ENCODE measurements at places on chromosomes 11 and 22.
A peak's percentile ranks its signal among the peaks of the same experiment; 100 is the strongest.

DNA sequence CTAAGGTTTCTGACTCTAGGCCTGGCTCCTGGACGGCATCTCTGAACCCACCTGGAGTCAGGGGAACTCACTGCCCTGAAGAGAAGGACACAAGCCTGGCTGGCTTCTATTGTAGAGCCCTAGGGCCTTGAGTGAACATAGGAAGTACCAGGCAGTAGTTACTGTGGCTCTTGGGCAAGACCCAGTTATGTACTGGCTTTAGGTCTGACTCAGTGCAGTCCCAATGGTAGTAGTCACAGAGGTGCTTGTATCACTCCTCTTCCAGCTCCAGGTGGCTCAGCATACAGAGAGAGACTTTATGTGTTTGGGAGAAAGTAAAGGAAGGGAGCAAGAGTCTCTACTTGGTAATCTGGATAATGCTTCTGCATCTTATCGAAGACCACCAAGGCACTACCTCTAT is 13.9 kb upstream of the PAK1 start:
- DNase-seq = no peak

DNA sequence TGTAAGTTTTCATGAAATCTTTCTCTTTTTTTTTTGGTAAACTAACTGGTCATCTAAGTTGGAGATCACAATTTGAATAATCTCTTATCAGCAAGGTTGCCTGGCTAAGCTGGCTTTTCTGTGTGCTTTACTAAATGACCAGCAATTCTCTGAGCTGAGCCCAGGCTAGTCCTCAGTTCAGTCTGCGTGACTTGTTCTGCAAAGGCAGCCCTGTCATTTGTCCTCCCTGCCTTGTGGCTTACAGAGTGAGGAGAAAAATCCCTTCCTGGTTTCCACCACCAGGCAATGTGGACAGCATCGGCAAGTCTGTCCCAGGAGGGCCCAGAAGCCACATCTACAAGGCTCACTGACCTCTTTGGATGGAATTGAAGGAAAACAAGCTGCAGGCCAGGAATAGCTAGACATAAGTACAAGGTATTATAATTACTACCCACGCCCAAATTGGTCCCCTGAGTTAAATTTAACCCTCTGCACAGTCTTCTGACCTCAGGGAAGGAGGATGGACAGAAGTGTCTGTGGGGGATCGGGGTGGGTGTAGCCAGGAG is 108.6 kb downstream of the SCN3B start:
- DNase-seq = no peak

- DNase-seq = no peak
Measured at GRCh38 chr22:50640857-50641647, 13.1 kb upstream of the ARSA start.

DNA sequence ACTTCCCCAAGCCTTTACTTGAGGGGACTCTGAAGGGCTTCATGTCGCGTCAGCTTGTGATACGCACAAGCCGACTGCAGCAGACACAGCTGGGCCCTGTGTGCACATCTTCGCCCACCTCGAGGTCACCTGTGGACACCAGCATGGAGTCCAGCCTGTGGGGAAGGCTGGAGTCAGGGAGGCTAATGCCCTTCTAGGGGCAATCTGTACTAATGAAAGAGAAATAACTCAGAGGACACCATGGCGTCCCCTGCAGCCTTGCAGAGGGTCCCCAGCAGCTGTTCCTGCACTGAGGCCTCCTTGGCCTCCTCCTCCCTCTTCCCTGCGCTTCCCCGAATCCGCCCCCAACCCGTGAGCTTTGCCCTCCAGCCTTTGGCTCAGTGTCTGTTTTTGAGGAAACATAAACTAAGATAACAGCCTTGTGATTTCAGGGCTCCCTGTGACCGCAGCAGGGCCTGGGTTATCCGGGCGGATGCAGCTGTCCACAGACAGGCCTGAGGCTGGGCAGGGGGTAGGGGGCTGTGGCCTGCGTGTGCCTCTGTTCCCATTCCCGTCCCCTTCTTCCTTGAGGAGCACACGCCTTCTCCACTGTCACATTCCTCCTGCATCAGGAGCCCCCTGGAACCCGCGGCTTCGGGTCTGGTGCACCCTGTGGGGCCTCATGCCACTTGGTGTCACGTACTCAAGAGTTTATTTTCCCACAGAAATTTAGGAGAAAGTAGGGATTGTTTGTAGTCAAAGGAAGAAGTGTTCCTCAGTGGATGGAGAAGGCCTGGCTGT is 25.0 kb downstream of the KRTAP5-5 start:
- DNase-seq = no peak

DNA sequence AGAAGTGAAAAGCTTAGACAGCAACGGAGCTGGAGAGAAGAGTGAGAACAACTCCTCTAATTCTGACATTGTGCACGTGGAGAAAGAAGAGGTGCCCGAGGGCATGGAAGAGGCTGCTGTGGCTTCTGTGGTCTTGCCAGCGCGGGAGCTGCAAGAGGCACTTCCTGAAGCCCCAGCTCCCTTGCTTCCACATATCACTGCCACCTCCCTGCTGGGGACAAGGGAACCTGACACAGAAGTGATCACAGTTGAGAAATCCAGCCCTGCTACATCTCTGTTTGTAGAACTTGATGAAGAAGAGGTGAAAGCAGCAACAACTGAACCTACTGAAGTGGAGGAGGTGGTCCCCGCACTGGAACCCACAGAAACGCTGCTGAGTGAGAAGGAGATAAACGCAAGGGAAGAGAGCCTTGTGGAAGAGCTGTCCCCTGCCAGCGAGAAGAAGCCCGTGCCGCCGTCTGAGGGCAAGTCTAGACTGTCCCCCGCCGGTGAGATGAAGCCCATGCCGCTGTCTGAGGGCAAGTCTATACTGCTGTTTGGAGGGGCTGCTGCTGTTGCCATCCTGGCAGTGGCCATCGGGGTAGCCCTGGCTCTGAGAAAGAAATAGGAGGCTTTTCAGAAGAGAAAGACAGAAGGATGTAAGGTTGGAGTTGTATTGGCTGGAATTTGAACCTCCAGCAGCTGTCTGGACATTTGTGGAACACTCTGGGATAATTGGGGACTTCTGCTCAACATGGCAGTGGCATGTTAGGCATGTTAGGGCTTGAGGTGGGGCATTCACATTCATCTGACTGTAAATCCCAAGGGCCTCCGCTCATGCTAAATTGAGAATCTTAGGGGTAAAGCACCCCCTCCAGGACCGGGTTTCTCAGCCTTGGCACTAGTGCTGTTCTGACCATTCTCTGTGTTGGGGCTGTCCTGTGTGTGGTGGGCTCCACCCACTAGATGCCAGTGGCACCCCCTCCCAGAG is 47.1 kb downstream of the BID start:
- DNase-seq = no peak

DNA sequence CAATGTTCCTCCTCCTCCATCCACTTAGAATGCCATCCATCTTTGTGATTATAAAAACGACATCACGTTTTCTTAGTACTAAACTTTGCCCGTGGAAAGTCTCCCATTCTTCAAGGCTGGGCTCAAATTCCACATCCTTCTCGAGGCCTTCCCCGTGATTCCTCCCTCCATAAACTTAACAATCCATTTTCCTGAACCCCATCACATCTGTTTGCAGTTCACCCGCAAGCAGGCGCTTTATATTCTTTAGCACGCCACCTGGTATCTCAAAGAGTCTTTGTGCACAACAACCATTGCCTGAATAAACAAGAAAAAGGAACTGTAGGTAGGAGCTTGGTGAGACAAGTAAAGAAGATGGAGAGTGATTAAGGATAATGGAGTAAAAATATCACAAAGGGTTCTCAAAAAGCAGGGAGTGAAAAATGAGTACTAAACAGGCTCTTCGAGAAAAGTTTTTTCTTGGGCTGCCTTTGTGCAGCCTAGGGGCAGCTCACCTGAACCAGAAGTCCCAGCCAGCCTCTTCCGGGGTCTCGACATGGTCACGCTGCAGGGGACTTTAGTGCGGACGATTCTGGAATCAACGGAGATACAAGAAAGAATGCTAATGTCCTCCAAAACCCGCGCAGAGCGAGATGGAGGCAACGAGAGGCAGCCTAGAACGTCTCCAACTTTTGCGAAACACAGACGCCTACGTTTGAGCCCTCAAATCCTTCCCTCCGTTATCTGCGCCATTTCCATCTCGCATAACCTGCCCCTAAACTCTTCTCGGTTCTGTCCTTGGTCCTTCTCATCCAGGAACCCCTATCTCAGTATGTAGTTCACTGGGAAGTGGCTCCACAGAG is 585 bp downstream of the THYN1 start:
- no peak for DNase-seq

DNA sequence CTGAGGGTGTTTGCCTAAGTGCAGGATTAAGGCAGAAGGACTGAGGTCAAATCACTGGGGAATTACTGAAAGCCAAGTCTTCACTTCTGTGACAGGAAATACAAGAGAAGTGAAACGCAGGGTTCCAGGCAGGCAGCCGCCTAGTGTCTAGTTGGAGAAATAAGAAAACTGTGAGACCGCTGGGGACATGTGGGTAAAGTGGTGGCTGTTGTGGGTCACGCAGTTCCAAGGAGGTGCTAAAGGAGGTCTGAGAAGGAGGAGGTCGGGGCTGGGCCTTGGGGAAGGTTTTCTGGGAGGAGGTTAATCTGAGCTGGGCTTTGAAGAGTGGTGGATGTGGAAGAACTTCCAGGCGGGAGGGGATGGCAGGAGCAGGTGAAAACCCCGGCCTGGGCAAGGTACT is 11.2 kb downstream of the MCM5 start:
- no peak for DNase-seq

DNA sequence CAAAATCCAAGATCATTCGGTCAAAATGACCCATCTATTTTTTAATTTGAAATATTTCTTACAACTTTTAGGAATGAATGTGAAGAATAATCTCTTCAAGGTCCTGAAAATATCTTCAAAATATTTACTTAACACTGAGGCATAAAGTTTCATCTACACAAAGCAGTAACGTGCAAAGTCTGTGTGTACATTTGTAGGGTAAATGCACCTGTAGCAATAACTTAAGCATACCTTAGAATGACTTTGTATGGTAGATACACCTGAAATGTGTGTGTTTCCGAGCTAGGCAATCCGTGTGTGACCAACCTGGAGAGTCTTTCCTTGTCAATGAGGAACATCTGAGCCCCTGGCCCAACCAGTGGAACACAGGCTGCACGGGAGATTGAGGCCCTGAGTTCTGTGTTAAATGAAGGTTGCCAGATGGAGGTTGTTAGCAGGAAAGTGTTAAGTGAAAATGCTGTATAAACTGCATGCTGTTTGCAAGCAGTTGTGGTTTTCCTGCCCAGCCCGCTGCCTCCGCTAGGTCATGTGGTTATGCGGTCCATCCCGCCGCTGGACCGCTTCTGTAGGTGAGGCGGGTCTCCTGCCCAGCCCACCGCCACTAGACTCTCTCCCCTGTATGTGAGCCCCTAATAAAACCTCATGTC is 7.6 kb upstream of the CTR9 start:
- peak; percentile 20 for DNase-seq

- no peak for DNase-seq
Measured at GRCh38 chr11:118152552-118153471, at the start of gene SCN4B. Gene SCN4B (minus strand): TSS chr11:118152823. CDS start chr11:118152673, 150 bp downstream.

GRCh38 chr11:128530118-128531074 is 57.0 kb downstream of the ETS1 start:
- DNase-seq = no peak

GRCh38 chr11:60455531-60456042 is at the start of gene MS4A1:
Gene MS4A1 (plus strand): TSS chr11:60455847. CDS start chr11:60462375, 6,528 bp downstream.
- DNase-seq = no peak

GRCh38 chr22:42834177-42834949 is 22.7 kb downstream of the ARFGAP3 start:
- DNase-seq = no peak

DNA sequence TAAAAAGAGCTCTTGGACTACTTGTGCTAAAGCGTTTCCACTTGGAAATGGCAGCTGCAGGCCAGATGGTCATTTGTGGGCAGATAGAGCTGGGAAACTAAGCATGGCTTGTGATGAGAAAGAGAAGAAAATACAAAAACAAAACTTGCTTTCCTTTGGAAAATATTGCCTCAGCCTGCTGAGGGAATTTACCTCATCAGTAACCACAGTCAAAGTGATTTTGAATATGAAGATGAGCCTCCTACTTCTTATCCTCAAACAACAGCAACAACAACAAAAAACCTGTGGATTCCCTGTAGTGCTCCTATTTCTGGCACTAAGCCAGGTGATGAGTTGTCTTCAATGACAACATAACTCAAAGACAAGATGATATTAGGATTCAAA is 62.7 kb upstream of the FIBIN start:
- DNase-seq = no peak

- DNase-seq = no peak
Measured at GRCh38 chr11:103069367-103069766, 22.6 kb downstream of the DCUN1D5 start.

- DNase-seq = no peak
Measured at GRCh38 chr11:32103941-32104340, 13.1 kb downstream of the RCN1 start.

- no peak for DNase-seq
Measured at GRCh38 chr11:67641338-67642172, 2.0 kb upstream of the TBX10 start.
